ENCODE measurements at places on chromosomes 12 and 14. TPM values are rescaled to one million over a fixed set of nuclear protein-coding genes. Genes with fewer than 3 reads are reported as not detected.

Gene KRT74
- not detected for polyA plus RNA-seq

Gene SSPN
- polyA plus RNA-seq = 50.2 TPM

DNA sequence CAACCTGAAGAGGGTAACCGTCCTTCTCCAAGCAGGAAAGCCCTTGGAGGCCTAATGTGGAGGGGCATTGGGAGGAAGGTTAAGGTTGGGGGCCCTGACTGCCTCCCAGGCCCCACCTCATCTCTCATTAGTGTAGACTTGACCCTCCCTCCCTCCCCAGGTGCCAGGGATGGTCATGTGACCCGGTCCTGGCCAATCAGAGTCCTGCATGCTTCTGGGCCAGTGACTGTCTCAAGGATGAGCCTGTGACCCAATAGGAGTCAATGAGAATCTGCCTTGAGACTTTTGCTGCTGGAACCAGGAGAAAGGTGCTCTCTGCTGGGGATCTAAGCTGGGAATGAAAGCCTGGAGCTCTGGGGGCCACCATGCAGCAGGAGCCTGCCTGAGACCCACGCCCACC is 70.8 kb downstream of the NCOR2 start:
- no peak for DNase-seq

Gene PTPRQ
- polyA plus RNA-seq = 2.2 TPM

GRCh38 chr12:132137483-132138125 is 6.5 kb downstream of the DDX51 start:
- no peak for DNase-seq

Gene MMP17
- polyA plus RNA-seq = 6.9 TPM

Gene EPS8
- 68.9 TPM for polyA plus RNA-seq

DNA sequence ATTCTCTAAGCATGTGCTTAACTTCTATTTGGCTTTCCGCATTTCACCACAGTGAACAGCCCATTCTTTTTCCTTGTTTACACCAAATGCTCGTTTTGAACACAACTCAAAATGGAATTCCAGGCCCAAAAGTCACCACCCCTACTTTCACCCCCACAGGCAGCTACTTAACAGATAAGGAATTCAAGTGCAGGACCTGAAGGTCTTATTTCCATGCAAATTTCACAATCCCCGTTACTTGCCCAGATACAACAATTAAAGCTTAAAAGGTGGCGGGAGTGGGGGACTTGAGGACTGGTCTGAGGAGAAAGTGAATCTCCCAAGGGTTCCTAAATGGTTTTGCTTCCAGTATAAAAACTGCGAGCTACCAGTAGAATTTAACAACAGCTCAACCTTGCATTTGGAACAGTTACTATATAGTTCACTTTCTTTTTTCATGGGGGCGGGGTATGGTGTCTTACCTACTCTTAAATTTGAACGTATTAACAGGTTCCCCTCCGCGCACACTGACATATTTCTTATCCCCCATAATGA is 3.7 kb downstream of the USP44 start:
- DNase-seq = no peak

DNA sequence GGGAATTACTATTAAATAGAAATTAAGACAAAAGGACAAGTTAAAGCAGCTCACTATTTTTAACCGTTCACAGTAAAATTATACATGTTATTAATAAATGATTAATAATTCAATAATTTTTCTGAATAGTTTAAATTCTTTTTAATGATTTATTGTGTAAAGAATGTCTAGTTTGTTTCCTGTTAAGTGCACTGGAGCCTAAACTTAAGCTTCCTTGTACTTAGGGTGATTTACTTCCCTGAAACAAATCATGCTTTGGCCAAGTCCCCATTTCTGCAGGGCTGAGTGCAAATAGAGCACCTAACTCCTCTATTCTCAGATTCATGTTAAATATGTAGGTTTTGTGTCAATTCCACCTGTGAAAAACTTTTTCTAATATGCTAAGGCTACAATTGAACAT is 188.9 kb upstream of the PDZRN4 start:
- DNase-seq = no peak

DNA sequence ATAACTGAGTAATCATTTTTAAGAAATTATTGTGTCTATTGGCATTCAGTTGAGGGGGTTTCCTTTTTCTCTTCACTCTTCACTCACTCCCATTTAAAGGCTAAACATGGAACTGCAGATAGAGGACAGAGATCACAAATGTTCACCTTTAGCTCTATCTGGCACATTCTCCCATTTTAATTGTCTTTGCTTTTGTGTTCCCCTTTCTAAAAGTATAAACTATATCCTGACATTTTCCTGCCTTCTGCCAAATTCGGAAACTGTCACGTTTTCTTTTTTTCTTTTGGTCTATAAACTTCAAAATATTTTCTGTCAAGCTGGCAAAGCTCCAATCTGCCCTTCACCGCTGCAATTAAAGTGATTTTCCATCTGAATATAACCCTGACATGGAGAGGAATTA is 219.8 kb upstream of the CDKN3 start:
- no peak for DNase-seq

- DNase-seq = no peak
Observed at GRCh38 chr12:5038781-5039311, 4.8 kb upstream of the KCNA5 start.

Gene TSPAN8
- polyA plus RNA-seq = 8.2 TPM

Gene TTC6
- 0.34 TPM for polyA plus RNA-seq

DNA sequence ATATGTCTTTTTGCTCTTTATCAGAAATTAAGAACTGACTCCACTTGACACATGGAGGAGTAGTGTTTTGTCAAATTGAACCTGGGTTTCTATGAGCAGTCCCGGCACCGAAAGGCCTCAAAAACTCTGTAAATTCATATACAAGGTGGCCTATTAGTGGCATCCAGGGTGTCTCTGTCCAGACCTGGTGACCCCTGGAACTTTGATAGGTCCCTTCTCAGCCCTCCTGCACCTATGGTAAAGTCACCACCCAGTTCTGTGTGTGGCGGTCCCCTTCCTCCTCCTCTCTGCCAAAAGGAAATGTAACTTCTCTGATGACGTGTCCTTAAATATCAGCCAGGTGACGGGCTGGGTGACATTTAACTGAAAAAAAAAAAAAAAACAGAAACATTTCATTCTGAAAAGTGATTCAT is 204.0 kb upstream of the FOXN3 start:
- DNase-seq = no peak

DNA sequence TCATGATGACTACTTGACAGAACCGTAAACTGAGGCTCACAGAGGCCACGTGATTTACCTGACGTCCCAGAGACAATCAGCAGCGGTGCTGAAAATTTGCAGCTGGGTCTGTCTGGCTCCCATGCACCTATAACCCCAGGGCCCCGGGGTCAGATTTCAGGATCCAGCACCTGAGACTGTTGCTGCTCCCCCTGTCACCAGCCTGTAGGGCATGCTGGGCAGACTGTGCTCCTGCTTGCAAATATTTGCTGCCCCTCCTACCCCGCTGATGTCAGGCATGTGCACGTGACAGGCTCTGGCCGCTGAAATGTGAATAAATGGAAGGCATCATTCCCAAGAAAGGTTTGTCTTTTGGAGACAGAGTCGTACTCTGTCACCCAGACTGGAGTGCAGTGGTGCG is 6.0 kb downstream of the MMAB start:
- DNase-seq = no peak

Gene PLD4
- polyA plus RNA-seq = 0.42 TPM

Gene MYF5
- polyA plus RNA-seq = not detected

- DNase-seq = no peak
Observed at GRCh38 chr14:22626590-22626989, 17.6 kb downstream of the OR6J1 start.

Gene MYH7
- not detected for polyA plus RNA-seq

DNA sequence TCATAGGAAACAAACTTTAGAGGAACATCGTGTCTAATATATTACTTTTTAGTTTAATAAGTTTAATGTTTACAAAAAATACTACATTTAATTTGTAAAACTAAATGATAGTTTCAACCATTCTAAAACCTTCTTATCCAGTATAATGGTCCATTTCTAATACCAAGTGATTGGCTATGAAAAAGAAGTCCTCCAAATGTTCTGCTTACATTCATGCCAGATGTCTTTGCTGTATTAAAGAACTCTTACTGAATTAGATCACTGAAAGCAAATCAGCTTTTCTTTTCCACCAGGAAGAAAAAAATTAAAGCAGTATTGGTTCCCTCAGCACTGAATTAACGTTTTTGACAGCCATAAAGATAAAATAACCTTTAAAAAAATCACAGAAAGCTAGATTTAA is 3.7 kb downstream of the NOVA1 start:
- DNase-seq = no peak
